ENCODE measurements at places on chromosomes 11 and 22.

- DNase-seq, result no peak
Measured at GRCh38 chr11:111843661-111844060, 27.7 kb downstream of the ALG9 start.

DNA sequence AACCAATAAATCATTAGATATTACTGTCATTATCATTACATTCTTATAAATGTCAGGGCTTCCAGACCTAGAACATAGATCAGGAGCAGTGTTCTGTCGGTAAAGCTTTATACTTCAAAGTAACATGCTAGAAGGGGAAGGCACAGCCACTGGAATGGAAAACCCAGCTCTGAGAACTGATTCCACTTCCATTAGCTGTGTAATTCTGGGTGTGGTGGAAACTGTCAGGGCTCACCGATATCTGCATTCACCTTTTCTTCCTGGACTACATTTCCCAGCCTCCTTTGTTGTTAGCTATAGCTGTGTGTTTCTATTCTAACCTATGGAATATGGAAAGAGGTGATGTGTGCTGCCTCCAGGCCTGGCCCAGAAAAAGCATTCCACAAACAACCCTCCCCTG, 585.8 kb downstream of the BUD13 start:
- no peak for DNase-seq

DNA sequence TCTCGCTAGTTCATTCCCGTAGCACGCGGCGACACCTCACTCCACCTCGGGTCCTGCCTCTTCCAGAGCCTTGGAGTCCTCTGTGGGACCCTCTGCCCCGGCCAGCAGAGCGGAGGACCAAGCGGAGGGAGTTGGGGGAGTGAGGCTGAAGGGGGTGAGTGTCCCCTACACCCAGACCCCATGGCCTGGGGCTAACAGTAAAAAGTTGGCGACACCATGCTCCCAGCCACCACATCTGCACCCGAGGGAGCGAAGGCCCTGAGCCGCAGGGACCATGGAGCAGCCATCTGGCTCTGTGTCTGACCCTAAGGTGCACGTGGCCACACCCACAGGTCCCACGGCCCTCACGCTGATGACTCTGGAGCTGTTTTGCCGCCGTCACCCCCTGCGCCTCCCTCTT, 293.8 kb downstream of the BRD1 start:
- DNase-seq, result no peak

DNA sequence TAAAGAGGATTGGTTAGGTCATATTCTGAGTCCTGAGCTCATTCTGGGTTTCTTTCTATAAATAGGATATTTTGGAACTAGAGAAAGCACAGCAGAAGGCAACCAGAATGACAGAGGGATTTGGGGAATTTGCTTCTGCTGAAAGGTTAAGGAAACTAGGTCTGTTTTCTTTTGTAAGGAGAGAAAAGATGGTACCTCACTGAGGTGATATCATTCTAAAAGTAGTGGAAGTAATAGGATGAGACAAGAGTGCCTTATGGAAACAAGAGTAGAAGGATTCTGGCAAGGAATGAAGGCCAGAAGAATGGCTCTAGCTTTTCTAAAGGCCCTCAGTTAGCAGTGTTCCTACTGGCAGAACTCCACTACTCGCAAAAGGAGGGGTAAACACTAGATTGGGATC, 26.7 kb upstream of the BDNF start:
- no peak for DNase-seq

GRCh38 chr11:119087747-119088241, 3.1 kb downstream of the HMBS start:
- no peak for DNase-seq
